CD4-positive, CD25-positive, alpha-beta regulatory T cell (primary cell): ENCODE measurements at places on chromosomes 3 and 15. TPM values are rescaled to one million over a fixed set of nuclear protein-coding genes. Genes with fewer than 3 reads are reported as not detected.

Gene PIGX
- 17.2 TPM for total RNA-seq

Gene CCDC13
- 0.32 TPM for total RNA-seq

Gene LRTM1
- not detected for total RNA-seq

Gene NPRL2
- total RNA-seq, result 30.1 TPM

Gene FAM81A
- total RNA-seq, result not detected

Gene EFCC1
- 0.15 TPM for total RNA-seq

Gene IGSF11
- total RNA-seq, result not detected

Gene GPR160
- total RNA-seq, result 0.37 TPM

Gene FAM43A
- 4.8 TPM for total RNA-seq

Gene GLDN
- total RNA-seq, result not detected

Gene CHRM5
- not detected for total RNA-seq

- peaks cover 11% of the 10 kb centered on the region for H3K36me3 ChIP-seq
- H3K4me3 ChIP-seq, result no peak overlapping the region
- DNase-seq, result no peak
Observed at GRCh38 chr3:14962762-14963161, 15.4 kb downstream of the NR2C2 start.

DNA sequence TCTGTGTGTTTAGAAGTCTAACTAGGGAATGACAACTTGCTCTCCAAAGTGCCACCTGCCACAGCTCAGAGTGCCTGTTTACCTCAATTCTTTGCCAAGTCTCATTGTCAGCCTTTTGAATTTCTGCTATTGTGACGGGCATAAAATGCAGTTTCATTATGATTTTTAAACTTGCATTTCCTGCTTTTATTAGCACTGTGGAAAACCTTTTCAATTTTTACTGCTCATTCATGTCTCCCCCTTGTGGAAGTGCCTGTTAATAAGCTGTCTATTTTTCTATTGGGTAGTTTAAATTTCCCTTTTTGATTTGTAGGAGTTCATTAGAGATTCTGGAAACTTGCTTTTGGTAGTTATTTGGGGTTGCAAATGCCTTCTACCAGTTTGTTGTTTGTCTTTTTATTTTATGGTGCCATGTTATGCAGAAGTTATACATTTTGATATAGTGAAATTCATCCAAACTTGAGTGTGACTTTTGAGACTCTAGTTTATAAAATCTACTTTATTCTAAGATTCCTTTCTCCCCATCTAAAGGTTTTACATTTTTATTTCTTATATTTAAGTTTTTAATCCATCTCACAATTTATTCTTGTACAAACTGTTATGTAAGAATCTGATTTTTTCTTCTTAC, 53.9 kb upstream of the FRMD4B start:
- no peak overlapping the region for H3K4me3 ChIP-seq
- H3K27ac ChIP-seq, result no peak overlapping the region
- no peak for DNase-seq
- no peaks in the 10 kb centered on the region for H3K36me3 ChIP-seq
- H3K4me1 ChIP-seq, result no peaks in the 10 kb centered on the region
- H3K27me3 ChIP-seq, result no peaks in the 10 kb centered on the region

- no peaks in the 10 kb centered on the region for H3K4me1 ChIP-seq
- no peak overlapping the region for H3K4me3 ChIP-seq
- no peak for DNase-seq
- no peak overlapping the region for H3K27ac ChIP-seq
- H3K27me3 ChIP-seq, result peaks cover 7% of the 10 kb centered on the region
- no peaks in the 10 kb centered on the region for H3K36me3 ChIP-seq
Observed at GRCh38 chr3:64056606-64057180, 33.4 kb upstream of the PSMD6 start.

DNA sequence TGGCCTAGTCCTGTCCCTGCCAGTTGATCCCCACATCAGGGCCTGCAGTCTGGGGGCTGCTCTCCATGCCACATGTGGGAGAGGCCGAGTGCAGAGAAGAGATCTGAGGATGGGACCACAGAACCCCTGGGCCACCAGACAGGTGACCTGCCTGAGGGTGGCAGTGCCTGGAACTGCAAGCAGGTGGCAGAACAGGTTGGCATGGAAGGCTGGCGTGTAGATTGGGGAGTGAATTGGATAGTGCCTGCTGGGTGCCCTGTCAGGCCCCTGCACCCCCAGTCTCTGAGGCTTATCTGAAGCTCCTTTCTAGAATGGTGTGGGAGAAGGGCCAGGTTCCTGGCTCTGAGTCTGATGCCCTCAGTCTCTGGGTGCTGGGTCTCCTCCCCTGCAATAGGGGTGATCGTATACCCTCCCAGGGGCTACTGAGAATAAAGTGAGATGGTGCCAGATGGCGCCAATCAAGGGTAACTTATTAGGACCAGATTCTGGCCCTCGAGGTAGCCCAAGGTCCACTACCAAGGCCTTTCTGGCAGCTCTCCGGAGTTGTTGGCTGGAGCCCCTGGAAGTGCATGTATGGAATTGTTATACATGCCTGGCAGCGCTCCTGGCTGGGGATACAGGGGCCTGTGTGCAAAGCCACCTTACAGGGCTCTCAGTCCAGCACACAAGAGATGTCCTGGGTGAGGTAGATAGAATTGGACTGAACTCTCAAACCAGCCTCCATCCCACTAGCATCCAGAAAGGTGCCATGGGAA, 15.7 kb downstream of the C3orf18 start:
- H3K27ac ChIP-seq, result no peak overlapping the region
- no peak overlapping the region for H3K4me3 ChIP-seq
- H3K36me3 ChIP-seq, result no peaks in the 10 kb centered on the region
- peak; percentile 37 for DNase-seq

GRCh38 chr3:157133434-157134320, 26.3 kb downstream of the CCNL1 start:
- H3K27me3 ChIP-seq, result no peaks in the 10 kb centered on the region
- H3K36me3 ChIP-seq, result no peaks in the 10 kb centered on the region
- no peak for DNase-seq
- H3K4me3 ChIP-seq, result no peak overlapping the region
- H3K4me1 ChIP-seq, result peaks cover 66% of the 10 kb centered on the region
- H3K27ac ChIP-seq, result no peak overlapping the region

DNA sequence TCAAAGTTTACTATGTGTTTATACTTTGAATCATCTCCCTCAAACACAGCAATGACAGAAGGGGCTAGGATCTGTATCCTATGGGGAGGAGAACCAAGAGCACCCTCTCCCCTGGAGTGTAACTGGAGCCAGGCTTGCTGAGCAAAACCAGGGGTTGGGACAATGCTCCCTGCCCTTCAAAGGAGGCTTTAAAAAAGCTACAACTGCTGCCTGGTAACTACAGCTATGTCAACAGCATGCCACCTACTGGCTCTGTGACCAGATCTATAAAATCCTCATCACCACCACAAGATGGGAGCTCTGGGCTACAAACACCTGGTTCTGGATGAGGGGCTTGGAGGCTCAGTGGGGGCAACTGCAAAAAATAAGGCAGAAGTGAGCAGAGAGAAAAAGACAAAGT, 61.9 kb downstream of the ANO10 start:
- no peaks in the 10 kb centered on the region for H3K27me3 ChIP-seq
- DNase-seq, result no peak
- H3K4me1 ChIP-seq, result no peaks in the 10 kb centered on the region
- no peak overlapping the region for H3K4me3 ChIP-seq
- no peak overlapping the region for H3K27ac ChIP-seq

DNA sequence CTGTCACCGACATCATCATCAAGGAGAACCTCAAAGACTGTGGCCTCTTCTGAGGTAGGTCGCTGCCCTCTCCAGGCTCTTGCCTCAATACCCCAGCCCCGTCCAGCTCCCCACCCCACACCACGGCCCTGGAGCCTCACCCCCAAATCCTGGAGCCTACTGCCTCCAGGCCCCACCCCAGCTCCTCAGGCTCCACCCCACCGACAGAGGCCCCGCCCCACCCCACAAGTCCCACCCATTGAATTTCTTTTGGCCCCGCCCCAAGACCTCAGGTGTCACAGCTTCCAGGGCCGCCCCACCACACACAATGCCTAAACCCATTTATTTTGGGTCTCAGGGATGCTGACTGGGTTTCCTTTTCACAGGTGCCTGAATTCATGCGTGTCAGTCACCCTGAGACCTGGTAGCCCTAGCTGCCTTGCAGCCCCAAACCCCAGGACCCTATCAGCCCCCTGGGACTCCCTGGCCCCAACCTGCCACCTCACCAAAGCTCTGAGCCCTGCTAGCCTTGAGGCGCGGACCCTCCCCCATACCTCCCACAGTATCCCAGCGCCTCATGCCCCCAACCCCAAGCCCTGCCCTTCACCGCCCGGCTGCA, 3.6 kb downstream of the GNAT1 start:
- no peaks in the 10 kb centered on the region for H3K27me3 ChIP-seq
- H3K4me3 ChIP-seq, result no peak overlapping the region
- no peak for DNase-seq
- no peak overlapping the region for H3K27ac ChIP-seq

GRCh38 chr3:178086144-178086825, 450.0 kb upstream of the KCNMB2 start:
- H3K4me3 ChIP-seq, result no peak overlapping the region
- no peaks in the 10 kb centered on the region for H3K36me3 ChIP-seq
- H3K27ac ChIP-seq, result no peak overlapping the region
- no peak for DNase-seq
- H3K4me1 ChIP-seq, result peaks cover 8% of the 10 kb centered on the region

DNA sequence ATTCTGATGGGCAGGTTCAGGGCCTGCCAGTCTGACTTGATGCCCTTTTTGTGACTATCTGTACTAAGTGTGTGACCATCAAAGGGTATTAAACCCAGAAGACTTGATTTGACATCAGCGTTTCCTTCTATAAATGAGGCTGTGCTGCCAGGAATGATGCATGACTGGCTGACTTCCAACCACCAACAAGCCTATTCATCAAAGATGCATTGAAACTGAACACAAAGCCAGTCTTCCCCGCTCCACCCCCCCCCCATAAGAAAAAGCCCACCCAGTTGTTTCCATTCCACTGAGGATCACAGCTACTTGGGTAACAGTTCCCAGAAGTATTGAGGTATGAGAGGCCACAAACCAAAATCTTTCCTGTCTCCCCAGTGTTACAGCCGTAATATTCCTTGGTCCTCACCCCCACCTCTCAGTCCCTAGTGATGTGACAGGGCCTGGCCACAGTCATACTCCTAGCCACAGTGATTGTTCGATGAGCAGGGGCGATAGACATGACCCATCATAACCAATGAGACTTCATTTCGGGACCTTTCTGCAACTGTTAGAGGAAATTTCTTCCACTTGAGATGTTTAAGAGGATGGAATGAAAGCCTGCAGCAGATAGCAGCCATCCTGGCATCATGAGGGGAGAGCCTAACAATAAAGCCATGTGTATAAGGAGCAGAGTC, 22.6 kb downstream of the SH3BP5 start:
- peaks cover 35% of the 10 kb centered on the region for H3K4me1 ChIP-seq
- H3K27me3 ChIP-seq, result no peaks in the 10 kb centered on the region
- peaks cover 3% of the 10 kb centered on the region for H3K36me3 ChIP-seq
- no peak overlapping the region for H3K4me3 ChIP-seq
- peak overlapping the region; percentile 34 for H3K27ac ChIP-seq

GRCh38 chr3:31997500-31997899, 15.9 kb downstream of the ZNF860 start:
- H3K27ac ChIP-seq, result no peak overlapping the region
- no peak for DNase-seq
- no peaks in the 10 kb centered on the region for H3K4me1 ChIP-seq
- H3K27me3 ChIP-seq, result no peaks in the 10 kb centered on the region
- no peaks in the 10 kb centered on the region for H3K36me3 ChIP-seq
- H3K4me3 ChIP-seq, result no peak overlapping the region

GRCh38 chr15:29857221-29857789, 35.0 kb upstream of the TJP1 start:
- H3K4me1 ChIP-seq, result no peaks in the 10 kb centered on the region
- H3K27ac ChIP-seq, result no peak overlapping the region
- H3K36me3 ChIP-seq, result no peaks in the 10 kb centered on the region
- no peaks in the 10 kb centered on the region for H3K27me3 ChIP-seq
- H3K4me3 ChIP-seq, result no peak overlapping the region

- peaks cover 3% of the 10 kb centered on the region for H3K4me1 ChIP-seq
- DNase-seq, result no peak
- H3K27ac ChIP-seq, result no peak overlapping the region
- H3K36me3 ChIP-seq, result peaks cover 87% of the 10 kb centered on the region
Observed at GRCh38 chr3:154304116-154304786, 20.0 kb downstream of the DHX36 start.

DNA sequence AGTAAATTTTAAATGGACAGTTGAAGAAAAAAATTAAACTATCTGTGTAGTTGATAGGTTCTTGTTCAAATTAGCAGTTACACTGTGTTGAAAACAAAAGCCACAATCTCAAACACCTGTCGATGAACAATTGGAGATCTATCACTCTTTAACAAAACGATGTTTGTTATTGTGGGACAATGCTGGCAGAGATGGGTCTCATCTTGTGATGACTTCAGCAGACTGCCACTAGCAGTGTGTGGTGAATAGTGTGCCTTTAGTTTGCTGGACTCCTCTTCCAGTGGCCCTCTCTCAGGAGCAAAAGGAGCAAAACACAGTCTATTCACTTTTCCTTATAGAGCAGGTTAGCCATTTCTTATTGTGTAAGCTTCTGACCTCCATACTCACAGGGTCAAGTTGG, 14.7 kb upstream of the TRIM59 start:
- no peaks in the 10 kb centered on the region for H3K36me3 ChIP-seq
- H3K4me3 ChIP-seq, result no peak overlapping the region
- H3K27me3 ChIP-seq, result peaks cover 18% of the 10 kb centered on the region
- no peak for DNase-seq
- no peaks in the 10 kb centered on the region for H3K4me1 ChIP-seq
- no peak overlapping the region for H3K27ac ChIP-seq

DNA sequence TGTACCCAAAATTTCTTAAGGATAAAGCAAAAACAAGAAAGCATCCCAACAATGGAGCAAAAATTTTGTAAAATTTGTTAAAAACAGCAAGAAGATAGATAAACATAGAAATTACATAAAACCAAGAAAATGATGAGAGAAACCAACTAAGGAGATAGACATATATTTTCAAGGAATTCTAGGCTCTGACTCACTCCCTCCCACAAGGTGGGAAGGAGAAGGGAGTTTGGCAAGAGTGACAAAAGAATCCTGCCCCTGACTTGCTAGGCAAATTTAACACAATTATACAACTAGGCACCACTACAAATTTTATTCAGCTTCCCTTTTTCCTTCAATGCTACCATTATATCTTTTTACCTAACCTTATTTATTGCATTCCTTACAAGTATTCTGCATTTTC, 70.9 kb downstream of the MYO9A start:
- peaks cover 6% of the 10 kb centered on the region for H3K36me3 ChIP-seq
- H3K4me1 ChIP-seq, result no peaks in the 10 kb centered on the region
- H3K27me3 ChIP-seq, result no peaks in the 10 kb centered on the region
- no peak for DNase-seq
- no peak overlapping the region for H3K27ac ChIP-seq
- H3K4me3 ChIP-seq, result no peak overlapping the region

GRCh38 chr3:177611752-177612334, 414.6 kb upstream of the TBL1XR1 start:
- H3K4me3 ChIP-seq, result no peak overlapping the region
- H3K36me3 ChIP-seq, result no peaks in the 10 kb centered on the region
- H3K27ac ChIP-seq, result no peak overlapping the region
- no peaks in the 10 kb centered on the region for H3K4me1 ChIP-seq

GRCh38 chr15:69951898-69952555, 145.7 kb downstream of the TLE3 start:
- no peaks in the 10 kb centered on the region for H3K36me3 ChIP-seq
- no peak overlapping the region for H3K27ac ChIP-seq
- no peak for DNase-seq
- H3K27me3 ChIP-seq, result no peaks in the 10 kb centered on the region
